IPS DF 6.9 (cell line): ENCODE measurements at places on chromosomes 5 and 9.

- DNase-seq = no peak
These were observed 79.6 kb downstream of the TLE4 start for GRCh38 chr9:79651251-79651795.

DNA sequence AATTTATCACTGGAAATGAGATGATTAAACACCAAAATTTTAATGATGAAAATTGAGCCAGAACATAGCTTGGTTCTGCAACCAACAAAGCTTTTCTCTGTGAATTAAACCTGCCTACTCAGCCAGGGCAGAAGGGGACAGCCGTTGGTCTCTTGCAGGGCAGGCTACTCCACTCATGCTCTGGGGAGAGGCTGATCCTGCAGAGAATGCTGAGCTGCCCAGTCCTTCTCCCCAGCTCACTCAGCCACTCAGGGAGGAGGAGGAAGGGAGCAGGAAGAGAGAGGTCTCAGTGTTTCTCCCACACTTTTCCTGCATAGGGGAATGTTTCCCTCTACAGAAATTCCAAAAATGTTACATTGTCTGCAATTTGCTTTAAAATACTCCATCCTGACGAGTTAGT is 40.4 kb upstream of the HMHB1 start:
- no peak for DNase-seq

DNA sequence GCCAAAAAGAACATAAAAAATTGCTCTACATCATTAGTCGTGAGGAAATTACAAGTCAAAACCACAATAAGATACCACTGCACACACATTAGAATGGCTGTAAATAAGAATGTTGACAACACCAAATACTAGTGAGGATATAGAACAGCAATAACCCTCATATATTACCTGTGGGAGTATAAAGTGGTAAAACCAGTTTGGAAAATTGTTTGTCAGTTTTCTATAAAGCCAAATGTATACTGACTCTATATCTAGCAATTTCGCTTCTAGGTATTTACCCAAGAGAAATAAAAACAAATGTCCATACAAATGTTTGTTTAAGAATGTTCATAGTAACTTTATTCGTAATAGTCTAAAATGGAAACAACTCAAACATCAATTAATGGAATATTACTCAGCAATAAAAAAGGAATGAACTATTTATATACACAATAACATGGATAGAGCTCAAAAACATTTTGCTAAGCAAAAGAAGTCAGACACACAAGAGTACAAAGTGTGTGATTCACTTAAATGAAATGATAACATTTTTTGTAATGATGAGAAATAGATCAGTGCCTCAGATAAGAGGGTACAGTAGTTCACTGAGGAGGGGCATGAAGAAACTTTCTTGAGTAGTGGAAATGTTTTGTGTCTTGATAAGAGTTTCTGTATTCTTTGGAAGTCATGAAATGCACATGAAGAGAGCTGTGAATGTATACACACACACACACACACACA is 219.6 kb upstream of the ZNF462 start:
- no peak for DNase-seq

GRCh38 chr9:20319641-20320337 is 302.5 kb downstream of the MLLT3 start:
- DNase-seq = no peak

GRCh38 chr5:58040846-58041245 is 419.0 kb downstream of the PLK2 start:
- no peak for DNase-seq

DNA sequence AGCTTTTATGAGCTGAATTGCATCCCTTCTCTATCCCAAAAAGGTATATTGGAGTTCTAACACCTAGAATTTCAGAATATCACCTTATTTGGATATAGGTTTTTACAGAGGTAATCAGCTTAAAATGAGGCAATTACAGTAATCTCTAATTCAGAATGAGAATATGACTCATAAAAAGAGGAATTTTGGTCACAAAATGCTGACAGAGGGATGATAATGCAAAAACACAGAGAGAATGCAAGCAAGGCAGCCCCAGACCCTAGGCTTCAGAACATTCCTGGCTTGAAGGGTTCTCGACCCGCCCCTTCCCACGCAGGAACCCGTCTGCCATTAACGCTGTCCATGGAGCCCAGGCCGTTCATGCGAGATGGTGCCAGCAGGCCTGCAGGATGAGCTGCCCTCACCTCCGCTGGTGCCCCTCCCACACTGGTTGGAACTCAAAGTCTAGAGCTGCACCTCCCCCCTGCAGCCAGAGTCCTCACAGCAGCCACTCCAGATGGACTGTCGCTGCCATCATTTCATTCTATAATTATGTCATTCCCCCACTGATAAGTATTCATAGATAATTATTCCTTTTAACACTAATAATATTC is 1173.4 kb upstream of the ACO1 start:
- DNase-seq = no peak

DNA sequence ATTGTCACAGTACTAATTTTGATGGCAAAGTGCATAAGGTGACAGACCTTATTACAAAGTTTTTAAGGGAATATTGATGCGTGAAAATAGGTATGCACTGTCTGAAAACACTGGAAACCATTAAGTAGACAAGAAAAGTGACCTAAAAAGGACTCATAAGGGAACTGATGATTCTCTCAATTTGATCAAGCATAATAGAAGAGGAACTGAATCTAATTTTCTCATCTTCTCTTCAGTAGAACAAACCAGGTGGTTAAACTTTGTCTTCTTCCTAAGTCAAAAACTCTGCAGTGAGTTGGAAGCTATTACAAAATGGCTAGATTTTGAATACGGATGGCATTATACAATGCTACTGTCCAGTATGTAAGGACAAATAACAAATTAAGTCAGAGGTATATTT is 53.4 kb downstream of the RNF145 start:
- DNase-seq = no peak

DNA sequence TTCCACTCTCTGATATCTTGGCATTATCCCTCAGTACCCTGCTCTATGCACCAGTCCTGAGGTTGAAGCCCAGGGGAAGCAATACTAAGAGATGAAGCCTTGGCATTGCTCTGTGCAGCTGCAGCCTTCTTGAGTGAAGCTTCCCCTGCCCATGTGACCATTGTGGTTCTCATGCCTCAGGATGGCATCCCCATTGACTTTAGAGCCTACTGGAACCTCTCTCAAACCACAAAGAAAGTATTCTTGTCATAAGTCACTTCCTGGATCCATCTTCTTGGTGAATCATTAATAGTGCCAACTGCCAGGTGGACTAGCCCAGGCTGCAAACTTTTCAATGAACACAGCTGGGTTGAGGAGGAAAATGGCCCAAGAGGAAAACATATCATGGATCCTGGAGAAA is 283.9 kb upstream of the RFX3 start:
- DNase-seq = no peak

- no peak for DNase-seq
These were observed 23.3 kb upstream of the CPLANE1 start for GRCh38 chr5:37272511-37272910.

- no peak for DNase-seq
These were observed 503.7 kb downstream of the ANXA1 start for GRCh38 chr9:73655363-73655762.

GRCh38 chr5:133366438-133366837 is 245.9 kb downstream of the FSTL4 start:
- DNase-seq = no peak

DNA sequence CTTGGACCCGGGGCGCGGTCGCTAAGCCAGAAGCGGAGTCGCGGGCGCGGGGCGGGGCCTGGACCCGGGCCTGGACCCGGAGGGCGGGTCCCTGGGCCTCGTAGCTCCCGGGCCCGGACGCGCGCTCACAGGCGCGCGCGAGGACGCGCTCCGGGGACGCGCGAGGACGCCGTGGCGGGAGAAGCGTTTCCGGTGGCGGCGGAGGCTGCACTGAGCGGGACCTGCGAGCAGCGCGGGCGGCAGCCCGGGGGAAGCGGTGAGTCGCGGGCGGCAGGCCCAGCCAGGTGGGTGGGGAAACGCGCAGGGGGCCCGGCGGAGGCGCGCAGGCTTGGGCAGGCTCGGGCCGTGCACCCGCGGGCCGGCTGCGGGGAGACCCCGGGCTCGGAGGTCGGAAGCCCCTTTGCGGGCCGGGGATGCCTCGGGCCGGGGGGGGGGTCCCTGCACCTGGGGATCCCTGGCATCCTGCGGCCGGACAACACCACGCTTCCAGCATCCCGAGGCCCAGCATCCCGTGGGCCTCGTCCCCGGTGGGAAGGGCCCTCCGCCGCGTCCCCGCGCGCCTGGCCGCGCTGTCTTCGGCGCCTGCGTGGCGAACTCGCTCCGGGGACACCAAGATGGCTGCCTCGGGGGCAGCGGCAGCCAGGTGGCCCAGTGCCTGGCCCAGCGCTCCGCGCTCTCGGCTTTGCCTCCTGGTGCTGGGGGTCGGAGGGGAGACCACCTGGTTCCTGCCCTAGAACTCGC is at the start of gene SFXN1:
TSS of gene SFXN1 (plus strand) at position 177 of the 741 bp plus-strand sequence. CDS start 13,544 bp downstream, outside the sequence.
- DNase-seq = peak; percentile 45
